ENCODE measurements at places on chromosomes 5 and 9. TPM values are rescaled to one million over a fixed set of nuclear protein-coding genes. Genes with fewer than 3 reads are reported as not detected.

- DNase-seq, result no peak
Measured at GRCh38 chr5:149456597-149457392, 77.7 kb upstream of the IL17B start.

- DNase-seq, result no peak
Measured at GRCh38 chr9:134063088-134063570, 4.7 kb downstream of the BRD3 start.

DNA sequence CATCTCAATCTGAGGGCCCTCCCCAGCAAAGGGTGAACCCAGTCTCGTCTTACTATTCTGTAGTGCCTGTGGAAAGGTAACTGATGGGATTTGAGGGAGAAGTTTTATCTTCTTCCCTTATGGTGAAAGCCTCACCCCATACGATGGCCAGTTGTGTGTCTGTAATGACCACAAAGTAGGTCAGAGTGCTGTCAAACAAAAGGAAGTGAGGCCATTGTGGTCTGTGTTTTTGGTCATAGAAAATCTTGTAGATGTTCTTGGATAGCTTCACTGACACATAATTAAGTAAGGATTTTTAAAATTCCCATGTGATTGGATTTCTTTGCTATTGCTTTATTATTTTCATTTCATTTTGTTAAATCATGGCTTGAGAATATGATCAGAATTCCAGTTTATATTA is 505.1 kb upstream of the KLF4 start:
- DNase-seq, result no peak

GRCh38 chr9:84861455-84861854 is 191.9 kb downstream of the NTRK2 start:
- no peak for DNase-seq

DNA sequence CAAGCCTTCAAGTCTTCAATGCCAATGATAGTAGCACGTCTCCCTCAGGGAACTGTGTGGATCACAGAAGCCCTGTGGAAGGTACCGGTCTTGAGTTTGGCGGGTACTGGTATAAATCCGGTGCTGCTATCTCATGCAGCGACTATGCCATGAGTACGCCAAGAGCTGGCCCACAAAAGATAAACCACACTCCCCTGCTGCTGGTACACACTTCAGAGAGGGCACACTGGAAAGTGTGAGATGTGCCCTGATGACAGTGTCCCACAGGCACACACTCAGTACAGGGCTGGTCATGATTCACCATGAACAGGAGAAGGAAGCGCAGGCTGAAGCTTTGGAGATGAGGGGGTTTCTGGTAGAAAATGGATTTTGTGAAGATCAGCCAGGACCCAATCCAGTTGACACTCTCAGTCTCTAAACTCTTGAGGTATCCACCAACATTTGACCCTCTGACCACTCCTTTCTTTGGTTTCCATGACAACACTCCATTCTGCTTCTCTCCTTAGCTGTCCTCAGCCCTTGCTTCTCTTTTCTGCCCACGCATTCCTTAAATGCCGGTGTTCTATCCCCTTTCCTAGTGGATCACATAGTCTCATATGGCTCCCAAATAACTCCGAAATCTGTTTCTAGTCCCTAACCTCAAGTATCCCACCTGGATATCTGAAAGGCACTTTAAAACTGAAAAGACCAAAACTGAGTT is 5.1 kb downstream of the AMACR start:
- no peak for DNase-seq

DNA sequence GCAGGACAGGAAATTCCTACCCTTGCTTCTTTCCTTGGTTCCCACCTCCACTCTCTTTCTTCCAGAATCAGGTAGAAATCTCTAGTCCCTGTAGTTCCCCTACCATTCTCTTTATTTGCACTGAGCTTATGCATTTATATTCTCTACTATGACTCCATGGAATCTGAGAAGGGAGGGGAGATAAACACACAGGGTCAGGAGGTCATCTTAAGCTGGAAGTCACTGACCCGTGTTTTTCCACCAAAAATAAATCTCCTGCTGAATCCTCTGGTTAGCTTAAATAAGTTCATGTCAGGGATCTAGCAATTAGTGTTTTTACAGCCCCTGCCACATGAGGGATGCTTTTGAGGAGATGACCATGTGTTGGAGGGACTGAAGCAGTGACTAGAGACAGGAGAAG is 3.7 kb downstream of the ACTL7B start:
- DNase-seq, result no peak

DNA sequence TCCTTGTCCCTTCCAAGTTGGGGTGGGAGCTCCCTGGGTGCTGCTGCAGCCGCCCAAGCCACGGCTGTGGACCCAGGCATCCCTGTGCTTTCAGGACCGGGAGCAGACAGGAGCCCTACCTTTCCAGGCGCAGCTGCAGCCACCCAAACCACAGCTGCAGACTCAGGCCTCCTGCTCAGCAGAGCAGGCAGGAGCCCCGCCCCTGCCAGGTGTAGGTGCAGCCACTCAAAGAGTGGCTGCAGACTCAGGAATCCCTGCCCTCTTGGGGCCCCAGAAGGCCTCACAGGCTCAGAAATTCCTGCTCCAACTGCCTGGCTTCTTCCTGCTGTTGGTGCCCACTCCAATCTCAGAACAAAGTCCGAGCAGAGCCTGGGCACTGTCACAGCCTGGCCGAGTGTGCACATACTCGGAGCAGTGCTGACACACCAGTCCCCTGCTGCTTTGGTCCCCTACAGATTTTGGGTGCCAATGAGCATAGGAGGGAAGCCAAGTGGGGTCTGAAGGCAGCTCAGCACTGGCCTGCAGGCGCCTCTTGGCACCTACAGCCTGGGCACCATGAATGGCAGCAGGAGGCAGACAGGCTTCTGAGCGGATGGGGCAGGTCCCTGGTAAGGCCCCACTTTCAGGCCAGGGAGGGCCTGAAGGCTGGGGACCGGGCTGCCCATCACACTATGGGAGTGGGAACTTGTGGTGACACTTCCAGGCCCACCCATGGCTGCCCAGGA is 6.0 kb upstream of the TESK1 start:
- no peak for DNase-seq

- DNase-seq, result no peak
Measured at GRCh38 chr5:88226881-88227450, 41.7 kb downstream of the TMEM161B start.

- DNase-seq, result no peak
Measured at GRCh38 chr9:110452227-110452801, 114.7 kb upstream of the TXNDC8 start.

GRCh38 chr5:28344836-28345433 is 1306.5 kb upstream of the CDH9 start:
- peak; percentile 45 for DNase-seq

GRCh38 chr9:38037981-38038306 is 31.1 kb downstream of the SHB start:
- no peak for DNase-seq

DNA sequence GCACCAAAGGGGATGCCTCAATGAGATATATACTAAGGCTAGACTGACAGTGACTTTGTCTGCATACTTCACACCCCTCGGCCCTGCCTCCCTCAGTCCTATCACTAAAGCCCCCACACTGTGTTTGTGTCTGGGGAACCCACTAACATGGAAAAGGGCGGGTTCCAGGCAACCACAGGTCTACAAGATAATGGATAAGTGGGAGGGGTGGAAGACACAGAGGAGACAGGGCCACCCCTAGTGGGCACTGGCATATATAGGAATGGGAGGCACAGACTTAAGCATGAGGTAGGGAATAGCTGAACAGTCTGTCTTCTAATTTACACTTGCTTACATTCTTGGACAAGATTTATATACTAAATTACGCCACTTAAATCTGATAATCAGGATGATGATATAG is 74.0 kb downstream of the SLIT3 start:
- DNase-seq, result no peak

GRCh38 chr9:118366228-118366627 is 662.0 kb downstream of the TLR4 start:
- no peak for DNase-seq

DNA sequence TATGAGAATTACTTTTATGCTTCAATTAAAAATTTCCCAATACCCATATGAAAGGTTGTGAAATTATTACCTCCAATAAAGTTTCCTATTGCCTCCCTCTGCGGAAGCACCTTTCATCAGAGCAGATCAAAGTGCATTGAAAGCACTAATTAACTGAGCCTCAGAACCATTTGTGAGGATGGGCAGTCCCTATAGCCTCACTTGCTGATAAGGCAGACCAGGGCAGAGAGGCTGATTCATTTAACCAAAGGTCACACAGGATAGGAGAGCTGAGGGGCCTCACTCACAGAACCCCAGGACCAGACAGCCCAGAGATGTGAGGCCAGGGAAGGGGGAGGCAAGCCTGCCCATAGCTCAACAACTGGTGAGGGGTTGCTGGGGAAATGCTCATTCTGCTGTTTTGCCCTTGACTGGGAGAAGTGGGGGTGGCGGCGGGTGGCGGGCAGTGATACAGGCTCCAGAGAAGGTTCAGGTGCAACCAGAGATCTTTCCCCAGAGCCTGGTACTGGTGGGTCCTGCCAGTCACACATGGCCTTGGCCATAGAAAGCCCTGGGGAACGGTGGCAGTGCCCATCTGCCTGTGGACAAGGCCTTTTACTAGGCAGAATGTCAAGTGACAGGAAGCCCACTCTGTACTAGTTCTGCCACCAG is 57.9 kb downstream of the MACROH2A1 start:
- DNase-seq, result no peak

DNA sequence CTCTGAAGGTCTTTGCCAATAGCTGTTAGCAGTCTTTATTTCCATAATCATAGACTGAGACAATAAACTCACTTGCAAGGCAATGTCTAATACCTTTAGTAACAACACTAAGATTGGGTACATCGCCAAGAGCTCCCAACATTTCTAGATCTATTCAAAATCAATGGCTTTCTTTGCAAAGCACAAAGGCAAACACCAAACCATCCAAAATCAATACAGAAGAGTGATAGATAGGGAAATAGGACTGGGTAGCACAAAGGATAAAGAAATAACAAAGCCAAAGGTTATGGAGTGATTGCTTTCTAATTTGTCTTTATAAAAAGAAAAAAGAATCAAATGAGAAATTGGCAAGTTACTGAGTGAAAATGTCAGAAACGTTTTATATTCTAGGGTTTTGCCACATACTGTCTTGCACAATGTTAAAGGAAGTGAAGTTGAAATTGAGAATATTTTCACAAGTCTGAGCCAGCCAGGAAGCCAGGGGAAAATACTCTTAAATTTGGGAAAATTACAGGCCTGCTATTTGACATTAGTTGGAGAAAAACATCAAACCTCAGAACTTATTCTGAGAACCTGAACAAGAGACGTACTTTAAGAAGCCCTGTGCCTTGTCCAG is 53.3 kb upstream of the LHFPL2 start:
- DNase-seq, result no peak

GRCh38 chr5:80142996-80143395 is 107.8 kb downstream of the THBS4 start:
- no peak for DNase-seq

GRCh38 chr5:174829511-174829864 is 105.1 kb downstream of the MSX2 start:
- DNase-seq, result no peak

- DNase-seq, result no peak
Measured at GRCh38 chr9:113640418-113640817, 176.9 kb downstream of the RGS3 start.

DNA sequence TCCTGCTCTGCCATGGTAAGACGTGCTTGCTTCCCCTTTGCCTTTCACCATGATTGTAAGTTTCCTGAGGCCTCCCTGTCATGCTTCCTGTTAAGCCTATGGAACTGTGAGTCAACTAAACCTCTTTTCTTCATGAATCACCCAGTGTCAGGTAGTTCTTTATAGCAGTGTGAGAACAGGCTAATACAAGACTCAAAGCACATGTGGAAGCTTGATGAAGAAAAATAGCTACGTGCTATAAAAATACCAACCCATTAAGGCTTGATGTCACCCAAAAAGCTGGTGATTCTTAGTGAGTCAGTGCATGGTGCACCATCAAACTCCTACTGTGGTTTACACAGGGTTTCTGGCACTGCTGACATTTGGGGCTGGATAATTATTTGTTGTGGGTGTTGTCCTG is 332.2 kb downstream of the TMEM167A start:
- no peak for DNase-seq

DNA sequence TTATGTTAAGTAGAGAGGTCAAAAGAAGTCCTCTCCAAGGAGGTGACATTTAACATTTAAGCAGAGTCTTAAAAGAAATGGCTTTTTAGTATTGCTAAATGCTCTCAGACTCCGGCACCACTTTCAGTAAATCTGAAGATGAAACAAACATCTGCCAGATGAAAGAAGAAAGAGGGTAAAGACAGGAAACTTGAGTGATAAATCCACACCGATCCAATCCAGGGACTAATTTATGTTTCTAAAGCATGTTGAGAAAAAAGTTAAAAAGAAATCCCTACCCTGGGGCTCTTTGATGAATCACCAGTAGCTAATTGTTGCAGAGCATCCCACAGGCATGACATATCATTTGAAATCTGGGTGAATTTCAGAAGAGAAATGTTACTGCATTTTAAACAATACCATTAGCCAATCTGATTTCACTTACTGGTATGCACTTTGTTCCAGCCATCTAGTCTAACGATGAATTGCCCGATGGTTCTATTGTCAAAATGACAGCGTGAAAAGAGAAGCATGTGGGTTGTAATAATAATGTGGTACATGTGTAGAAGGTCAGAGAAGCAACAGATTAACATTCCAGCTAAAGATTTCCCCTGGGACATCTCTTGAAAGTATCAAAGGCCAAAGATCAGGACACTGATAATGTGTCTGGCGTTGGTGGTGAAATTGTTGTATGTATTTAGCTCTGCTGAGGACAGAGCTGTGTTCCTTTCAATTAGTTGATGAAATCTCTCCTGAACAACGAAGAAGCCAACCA is 485.7 kb downstream of the CSNK1G3 start:
- peak; percentile 10 for DNase-seq

- DNase-seq, result no peak
Measured at GRCh38 chr5:41927604-41928003, 2.5 kb downstream of the FBXO4 start.

DNA sequence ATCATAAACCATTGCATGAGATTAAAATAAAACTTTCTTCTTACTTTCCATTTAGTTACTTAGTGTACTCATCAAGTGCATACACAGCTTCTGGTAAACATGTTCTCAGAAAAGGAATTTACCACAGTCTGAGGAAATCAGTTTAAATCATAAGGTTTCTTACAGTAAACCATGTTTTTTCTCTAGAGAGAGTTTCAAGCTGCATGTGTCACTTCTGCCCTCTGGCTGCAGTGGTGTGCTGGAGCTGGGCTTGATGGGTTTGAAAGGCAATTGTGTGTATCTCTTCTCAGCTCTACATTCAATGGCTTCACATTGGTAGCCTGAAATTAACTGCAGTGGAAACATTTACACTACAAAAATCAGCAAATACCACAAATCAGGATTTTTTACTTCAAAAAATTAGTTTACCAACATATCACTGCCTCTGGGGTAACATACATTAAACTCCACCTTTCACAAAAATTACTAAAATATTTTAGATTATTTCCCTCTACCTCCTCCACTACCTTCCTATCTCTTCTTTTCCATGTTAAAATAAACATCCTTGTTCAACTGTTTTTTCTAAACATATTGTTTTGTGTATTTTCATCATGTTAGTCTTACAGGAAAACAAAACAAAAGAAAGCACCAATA is 414.3 kb downstream of the ANXA1 start:
- DNase-seq, result no peak

The SLC6A3 gene
- not detected for total RNA-seq

The ANKRD18B gene
- 3.1 TPM for total RNA-seq

The IFNA2 gene
- not detected for total RNA-seq

The OLFM1 gene
- total RNA-seq, result not detected

The PLAC8L1 gene
- not detected for total RNA-seq

The PNPLA7 gene
- under 0.01 TPM for total RNA-seq

The PKD2L2 gene
- total RNA-seq, result not detected

The DMXL1 gene
- total RNA-seq, result 10.6 TPM

The SRA1 gene
- total RNA-seq, result 41.3 TPM

The LCN15 gene
- not detected for total RNA-seq

The NDST1 gene
- 65.4 TPM for total RNA-seq

The PDE6A gene
- total RNA-seq, result not detected

The FAXDC2 gene
- 0.52 TPM for total RNA-seq

The LCN10 gene
- not detected for total RNA-seq

The IL5 gene
- not detected for total RNA-seq
